ENCODE measurements at places on chromosomes 12 and 14.

- DNase-seq, result no peak
These were observed 41.1 kb downstream of the CAMKK2 start for GRCh38 chr12:121255433-121255832.

DNA sequence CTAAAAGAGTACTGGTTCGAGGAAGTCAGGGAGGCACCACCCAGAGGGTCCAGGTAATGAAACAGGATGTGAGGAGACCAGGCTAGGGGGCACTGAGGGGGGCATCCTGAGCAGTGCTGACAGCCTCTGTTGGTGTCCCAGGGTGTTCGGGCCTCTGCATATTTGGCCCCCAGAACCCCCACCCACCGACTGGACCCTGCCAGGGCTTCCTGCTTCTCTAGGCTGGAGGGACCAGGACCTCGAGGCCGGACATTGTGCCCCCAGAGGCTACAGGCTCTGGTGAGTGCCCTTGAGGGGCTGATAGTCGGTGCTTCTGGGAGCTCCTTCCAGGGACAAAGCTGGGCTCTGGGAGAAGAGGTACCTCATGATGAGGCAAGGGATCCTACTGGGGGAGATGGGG lies 2.6 kb downstream of the TROAP start:
- no peak for DNase-seq

GRCh38 chr14:54129850-54130640 lies 173.4 kb upstream of the BMP4 start:
- no peak for DNase-seq

GRCh38 chr14:29993143-29993542 lies 65.5 kb upstream of the PRKD1 start:
- DNase-seq, result no peak

DNA sequence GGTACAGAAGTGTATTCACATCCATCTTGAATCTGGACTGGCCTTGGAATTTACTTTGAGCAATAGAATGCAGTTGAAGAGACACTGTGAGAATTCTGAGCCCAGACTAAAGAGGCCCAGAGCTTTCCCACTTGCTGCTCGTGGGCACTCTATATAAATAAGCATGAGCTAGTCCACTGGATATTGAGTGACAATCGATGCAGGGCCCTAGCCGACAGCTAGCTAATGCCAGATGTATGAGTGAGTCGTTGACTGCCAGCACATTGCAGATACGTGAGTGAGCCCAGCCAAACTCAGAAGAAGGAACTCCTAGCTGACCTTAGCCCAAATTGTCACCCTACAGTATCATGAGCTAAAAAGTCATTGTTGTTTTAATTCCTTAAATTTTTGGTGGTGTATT lies 24.9 kb downstream of the NAV3 start:
- DNase-seq, result no peak

DNA sequence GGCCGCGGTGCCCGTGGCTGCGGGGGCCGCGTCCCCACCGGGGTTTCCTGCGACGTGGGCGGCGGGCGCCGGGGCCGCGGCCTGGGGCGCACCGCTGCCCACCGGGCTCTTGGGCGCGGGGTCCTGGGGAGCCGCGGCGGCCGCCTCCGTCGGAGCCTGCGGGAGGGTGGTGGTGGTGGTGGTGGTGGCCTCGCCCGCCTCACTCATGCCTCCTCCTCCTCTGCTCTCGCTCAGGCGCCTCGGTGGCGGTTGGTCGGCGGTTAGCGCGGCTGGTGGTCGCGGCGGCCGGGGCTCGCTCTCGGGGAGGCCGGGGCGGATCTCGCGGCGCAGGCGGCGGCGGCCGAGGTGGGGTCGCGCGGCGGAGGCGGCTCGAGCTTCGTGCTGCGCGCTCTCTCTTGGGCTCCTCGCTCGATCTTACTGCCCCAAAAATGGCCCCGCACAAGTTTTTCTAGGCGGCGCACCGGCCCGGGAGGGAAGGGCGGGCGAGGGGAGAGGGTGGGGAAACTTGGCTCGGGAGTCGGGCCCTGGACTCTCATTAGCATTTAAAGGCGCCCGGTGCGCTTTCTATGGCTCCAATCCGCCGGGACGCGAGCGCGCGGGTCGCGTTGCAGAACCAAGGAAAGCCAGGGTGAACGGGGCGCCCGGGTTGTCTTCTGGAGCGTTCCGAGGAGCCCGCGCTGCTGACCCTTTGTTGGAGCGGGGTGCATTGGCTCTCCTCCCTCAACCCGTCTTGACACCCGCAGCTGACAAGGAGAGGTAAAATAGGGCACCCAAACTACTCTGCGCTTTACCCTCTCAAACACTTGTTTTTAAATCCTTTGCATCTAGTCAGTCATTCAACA lies at the start of gene YBX3:
YBX3 (minus strand) TSS at position 419 of the 842 bp plus-strand sequence; CDS start at position 207, 212 bp downstream.
- peak; percentile 32 for DNase-seq

DNA sequence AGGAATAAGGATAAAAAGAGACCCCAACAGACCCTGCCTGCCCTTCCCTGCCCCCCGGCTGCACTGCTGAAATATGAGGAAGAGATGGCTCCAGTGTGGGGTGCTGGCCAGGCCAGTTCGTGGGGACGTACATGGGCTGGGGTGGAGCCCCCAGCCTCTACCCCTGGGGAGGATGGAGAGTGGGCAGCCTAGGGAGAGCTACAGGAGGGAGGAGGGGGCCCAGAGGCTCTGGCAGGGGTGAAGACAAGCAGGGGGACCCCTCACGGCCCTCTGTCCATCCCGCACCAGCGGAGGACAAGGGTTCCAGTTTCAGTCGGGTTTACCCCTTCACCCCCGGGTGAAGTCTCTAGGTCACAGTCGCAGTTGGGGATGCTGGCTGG lies 11.0 kb upstream of the RPLP0 start:
- no peak for DNase-seq

DNA sequence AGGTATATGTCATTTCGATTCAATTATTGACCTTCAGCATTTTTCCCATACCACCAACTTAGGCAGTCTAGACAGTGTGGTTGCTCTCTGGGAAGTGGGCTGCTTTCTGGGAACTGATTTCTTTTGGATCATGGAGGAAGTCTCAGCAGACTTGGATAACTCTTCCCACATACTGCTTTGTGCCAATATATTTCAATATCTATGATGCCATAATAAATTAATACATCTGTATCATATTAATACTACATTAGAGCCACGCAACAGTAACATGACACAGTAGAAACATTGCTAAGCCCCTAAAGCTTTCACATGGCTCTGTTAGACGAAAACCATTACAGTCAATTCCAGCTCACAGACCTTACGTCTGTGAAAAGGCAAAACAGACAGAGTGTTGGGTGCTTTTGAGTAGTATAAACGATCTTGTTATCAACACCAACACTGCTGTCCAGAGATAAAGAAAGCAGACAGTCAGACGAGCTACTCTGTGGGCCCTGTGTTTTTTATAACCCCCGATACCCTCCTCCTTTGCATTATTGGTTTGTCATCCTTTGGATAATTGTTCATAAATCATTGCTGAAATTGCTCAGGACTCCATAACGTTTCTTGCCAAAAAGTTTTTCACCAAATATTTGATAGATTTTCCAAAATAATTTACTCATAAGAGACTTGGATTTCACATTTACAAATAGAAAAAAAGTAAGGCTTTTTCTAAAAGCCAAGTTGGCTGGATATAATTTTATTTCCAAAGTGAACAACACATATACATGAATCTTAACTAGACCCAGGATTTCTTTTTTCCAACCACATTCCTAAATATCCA lies 439.7 kb downstream of the ADAMTS20 start:
- DNase-seq, result no peak

DNA sequence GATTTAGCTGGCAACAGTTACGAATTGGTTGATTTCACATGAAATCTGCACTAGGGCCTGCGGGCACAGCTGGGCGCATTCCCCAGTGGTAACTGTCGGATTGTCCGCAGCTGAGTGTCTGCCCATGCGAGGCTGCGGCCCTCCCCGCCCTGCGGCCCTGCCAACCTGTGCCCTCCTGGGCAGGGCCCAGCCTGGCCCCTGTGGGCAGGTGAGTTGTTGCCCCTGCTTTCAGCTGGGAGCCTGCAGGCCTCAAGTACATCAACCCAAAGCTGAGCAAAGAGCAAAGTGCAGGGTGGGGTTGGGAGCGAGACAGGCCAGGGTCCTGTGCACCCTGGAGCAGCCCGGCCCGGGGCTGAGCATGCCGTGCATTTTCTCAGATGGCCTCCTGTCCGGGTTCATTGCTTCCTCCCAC lies 89.1 kb downstream of the ADGRD1 start:
- DNase-seq, result no peak

- no peak for DNase-seq
These were observed 4.1 kb upstream of the RBM19 start for GRCh38 chr12:113970211-113970610.

DNA sequence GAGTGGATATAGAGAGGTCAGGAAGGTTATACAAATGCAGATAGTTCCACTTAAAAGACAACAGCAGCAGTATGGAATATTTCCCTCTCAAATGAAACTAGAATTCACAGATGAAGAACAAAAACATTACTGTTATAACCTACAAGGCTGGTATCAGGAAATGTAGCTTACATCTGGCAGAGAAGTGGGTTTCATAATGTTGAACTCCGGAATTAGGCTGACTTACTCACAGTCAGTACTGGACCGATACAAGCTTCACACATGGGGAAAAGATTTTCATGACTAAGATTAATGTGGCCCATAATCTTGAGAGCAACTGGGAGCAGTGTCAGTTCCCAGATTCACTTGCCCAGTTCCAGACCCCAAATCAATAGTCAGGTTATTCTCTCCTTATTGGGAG lies 353.9 kb downstream of the DUSP6 start:
- no peak for DNase-seq

DNA sequence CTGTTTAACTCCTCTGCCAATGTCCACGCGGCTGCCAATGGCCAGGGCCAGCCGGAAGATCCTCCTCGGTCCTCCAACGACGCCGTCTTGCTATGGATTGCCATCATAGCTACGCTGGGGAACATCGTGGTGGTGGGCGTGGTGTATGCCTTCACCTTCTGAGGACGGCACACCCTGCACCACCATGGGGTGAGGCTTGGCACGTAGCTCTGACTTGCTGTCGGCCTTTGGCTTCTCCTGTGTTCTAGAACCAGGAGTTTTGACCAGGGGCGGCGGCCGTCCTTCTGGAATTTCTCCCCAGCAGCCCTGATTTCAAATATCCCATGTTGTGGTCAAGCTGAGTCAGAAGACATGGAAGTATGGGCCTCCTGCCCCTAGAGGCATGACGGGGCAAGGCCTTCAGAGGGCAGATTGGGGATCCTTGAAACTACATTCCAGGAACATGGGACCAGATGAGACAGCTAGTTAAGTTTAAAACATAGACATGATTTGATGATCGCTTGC lies 47.5 kb downstream of the C14orf132 start:
- no peak for DNase-seq

DNA sequence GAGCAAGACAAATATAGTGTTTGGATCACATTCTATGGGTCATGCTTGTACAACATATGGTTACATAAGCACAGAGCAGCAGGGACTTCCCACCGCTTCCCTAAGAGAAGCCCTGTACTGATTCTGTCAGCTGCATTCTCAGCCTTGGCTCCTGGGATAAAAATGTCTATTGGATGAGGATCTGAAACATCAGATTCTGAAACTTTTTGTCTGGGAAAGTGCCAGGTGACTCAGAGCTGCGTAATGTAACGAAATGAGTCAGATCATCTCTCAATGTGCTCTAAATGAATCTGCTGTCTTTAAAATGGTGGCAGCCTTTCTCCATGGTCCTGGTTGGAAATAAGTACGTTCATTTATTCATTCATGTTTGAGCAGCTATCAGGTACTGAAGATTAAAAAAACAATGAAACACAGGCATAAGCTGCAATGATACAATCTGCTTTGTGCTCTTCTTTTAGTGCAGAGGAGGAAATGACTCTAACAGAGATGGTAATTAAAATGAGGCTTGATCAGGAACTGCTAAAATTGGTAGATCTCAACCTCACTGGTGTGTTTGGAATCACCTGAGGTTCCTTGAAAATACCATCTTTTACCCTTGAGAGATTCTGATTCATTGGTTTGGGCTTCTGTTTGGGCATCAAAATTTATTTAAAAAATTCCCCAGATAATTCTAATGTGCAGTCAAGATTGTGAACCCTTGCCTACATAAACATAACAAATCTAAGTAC lies 99.1 kb upstream of the NAP1L1 start:
- DNase-seq, result peak; percentile 23

GRCh38 chr12:27732281-27732680 lies 21.6 kb downstream of the MRPS35 start:
- no peak for DNase-seq

- DNase-seq, result no peak
These were observed 325.8 kb upstream of the DIO3 start for GRCh38 chr14:101235335-101236103.

DNA sequence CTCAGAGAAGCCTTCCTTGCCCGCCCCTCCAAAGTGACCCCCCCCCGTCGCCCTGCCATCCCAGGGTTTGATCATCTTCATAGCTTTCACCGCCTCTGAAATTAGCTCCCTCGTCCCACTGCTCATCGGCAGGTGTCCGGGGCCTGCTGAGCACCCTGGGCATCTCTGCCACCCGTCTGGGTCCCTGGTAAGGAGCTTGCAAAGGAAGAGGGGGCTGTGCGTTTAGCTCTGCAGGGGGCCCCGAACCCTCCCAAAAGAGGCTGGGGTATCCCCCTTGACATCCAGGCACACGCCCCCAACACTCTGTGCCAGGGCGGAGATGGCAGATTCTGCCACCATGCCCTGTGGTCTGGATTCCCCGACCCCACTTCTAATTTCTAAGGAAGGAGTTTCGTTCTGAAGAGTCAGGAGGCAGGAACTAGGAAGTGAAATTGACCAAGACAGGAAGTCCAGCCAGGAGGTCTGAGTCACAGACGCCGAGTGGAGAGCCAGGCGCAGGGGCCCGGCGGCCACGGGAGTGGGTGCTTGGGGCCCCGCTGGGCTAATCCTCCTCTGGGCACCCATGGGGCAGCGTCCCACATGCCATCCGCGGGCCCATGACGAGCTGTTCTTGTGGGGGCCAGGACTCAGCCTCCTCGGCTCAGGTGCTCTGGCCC lies 95.7 kb downstream of the RFLNA start:
- DNase-seq, result no peak

DNA sequence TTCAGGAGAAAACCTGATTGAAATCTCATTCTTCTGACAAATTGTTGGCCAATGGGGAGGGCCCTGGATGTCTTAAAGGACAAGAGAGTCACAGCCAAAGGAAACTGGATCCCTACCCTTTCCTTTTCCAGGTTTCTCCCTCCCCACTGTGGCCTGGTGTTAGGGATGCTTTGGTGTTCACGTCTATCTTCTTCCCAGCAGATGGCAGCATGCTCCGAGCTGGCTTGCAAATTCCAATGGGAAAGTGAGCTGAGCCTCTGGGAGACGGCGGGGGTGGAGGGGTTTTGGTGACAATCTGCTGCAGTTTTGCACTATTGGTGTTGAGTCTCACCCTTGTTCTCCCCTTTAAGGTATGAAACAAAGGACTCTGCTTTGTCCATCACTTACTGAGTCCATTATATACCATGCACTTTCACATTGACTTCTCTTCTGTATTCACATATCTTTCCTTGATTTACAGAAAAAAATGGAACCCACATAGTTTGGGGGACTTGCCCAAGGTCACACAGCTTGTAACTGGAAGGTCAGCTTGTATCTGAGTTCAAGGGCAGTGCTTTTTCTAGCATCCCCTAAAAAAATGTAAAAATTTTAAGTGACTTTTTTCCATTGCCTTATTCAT lies 39.3 kb downstream of the CCDC177 start:
- DNase-seq, result no peak

DNA sequence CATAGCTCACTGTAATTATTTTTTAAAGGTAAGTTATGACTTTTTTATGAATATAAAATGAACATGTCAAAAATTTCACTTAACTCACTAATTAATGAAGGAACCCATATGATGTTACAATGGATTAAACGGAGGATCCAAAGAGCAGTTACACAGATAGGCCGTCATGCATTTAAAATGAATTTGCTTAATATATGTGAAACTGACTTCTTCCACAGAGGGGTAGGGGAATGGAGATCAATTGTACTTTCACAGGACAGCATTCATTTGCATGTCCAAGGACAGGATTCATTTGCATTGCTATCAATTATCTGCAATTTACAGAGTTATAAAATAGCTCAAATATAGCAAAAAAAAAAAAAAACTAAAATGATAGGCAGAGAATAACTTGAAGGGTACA lies 6.6 kb upstream of the CRY1 start:
- no peak for DNase-seq
